ENCODE measurements at places on chromosomes 13 and 19. TPM values are rescaled to one million over a fixed set of nuclear protein-coding genes. Genes with fewer than 3 reads are reported as not detected.

LGALS14 gene
- not detected for total RNA-seq

ZNF575 gene
- 4.0 TPM for total RNA-seq

DNA sequence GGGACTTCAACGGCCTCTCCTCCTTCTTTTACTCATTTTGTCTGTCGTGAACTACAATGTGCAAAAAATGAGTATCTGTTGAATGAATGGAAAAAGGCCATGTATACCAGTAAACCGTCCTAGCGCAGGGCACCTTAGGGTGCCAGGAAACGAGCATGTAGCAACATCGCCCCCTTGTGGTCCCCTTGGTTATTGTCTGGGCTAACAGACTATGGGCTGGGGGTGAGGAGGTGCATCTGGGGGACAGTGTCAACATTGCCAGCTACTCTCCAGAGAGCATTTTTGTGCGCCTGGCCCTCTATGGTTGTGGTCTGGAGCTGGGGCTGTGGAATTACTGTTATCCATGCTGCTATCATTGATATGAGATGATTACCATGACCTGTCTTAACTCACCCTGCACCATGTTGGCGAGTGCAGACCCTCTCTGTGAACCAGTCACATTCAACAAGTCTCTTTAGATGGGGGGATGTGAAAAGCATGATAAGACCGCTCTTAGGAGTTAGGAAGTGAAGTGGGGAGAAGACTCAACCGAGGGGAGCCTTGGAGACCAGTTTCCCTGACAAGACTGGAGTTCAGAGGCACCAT is 22.8 kb upstream of the SIGLEC11 start:
- peaks cover 3% of the 10 kb centered on the region for H3K36me3 ChIP-seq
- peaks cover 14% of the 10 kb centered on the region for H3K4me1 ChIP-seq
- peak; percentile 78 for DNase-seq
- peak overlapping the region; percentile 58 for H3K4me3 ChIP-seq
- no peak overlapping the region for H3K27ac ChIP-seq
- H3K27me3 ChIP-seq: no peaks in the 10 kb centered on the region

DNA sequence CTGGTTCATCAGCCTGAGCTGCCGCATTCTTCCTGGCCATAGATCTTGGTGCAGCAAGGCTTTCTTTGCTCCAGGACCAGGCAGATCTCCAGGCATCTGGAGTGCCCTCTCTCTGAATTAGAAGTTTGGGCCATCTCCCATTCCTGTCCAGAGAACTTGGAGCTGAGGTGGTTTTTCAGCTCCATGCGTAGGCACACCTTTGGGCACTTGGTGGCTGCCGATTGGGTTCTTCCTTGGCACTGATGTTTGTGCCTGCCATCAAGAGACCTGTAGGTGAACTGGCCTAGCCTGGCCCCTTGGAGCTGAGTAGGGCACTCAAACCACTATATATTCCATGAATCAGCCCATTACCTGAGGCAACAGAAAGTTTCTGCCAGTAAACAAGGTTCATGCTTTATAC is 206.0 kb upstream of the PCDH17 start:
- H3K4me1 ChIP-seq: no peaks in the 10 kb centered on the region
- DNase-seq: no peak
- no peak overlapping the region for H3K27ac ChIP-seq

DNA sequence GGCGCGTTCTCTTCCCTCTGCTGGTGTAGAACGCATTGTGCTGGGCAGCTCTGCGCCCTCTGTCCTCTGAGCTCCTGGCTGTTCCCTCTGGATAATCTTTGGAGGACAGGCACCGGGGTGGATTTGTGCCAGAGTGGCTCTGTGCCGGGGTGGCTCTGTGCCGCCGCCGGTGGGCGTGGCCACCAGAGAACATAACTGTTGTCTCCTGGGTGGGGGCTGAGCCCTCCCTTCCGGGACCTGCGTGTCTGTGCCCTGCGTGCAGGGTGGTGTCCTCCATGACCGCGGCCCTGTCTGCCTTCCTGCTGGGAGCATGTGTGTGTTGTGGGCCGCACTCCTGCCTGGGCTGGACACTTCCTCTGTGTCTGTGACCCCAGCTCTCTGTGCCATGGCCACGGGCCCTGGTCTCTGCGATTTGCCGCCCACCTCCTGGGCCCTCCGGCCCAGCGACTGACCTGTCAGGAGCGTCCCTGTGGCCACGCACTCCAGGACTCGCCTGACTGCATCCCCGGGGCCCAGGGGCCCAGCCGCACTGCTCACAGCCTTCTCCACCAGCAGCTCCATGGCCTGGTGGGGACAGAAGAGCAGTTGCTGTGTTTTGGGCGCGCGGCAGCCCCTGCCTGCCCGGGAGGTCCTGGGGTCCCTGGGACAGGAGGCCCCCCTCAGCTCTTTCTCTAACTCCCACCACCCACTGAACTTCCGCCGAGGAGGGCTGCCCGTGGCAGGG is 22.4 kb upstream of the MATK start:
- no peak for DNase-seq
- no peaks in the 10 kb centered on the region for H3K27me3 ChIP-seq
- H3K4me3 ChIP-seq: no peak overlapping the region
- H3K27ac ChIP-seq: no peak overlapping the region

- H3K27me3 ChIP-seq: peaks cover 51% of the 10 kb centered on the region
- no peak overlapping the region for H3K27ac ChIP-seq
- H3K4me1 ChIP-seq: peaks cover 10% of the 10 kb centered on the region
- H3K4me3 ChIP-seq: no peak overlapping the region
- H3K36me3 ChIP-seq: peaks cover 6% of the 10 kb centered on the region
These were observed 15.3 kb upstream of the SPATA13 start for GRCh38 chr13:24145240-24145639.

- H3K36me3 ChIP-seq: peaks cover 4% of the 10 kb centered on the region
- peak overlapping the region; percentile 94 for H3K27ac ChIP-seq
- H3K4me3 ChIP-seq: peak overlapping the region; percentile 91
- H3K4me1 ChIP-seq: peaks cover 33% of the 10 kb centered on the region
These were observed 1.2 kb downstream of the NUDT15 start for GRCh38 chr13:48038761-48039160.

- no peak overlapping the region for H3K27ac ChIP-seq
- H3K36me3 ChIP-seq: no peaks in the 10 kb centered on the region
- peaks cover 45% of the 10 kb centered on the region for H3K27me3 ChIP-seq
- H3K4me3 ChIP-seq: no peak overlapping the region
- H3K4me1 ChIP-seq: peaks cover 7% of the 10 kb centered on the region
- DNase-seq: no peak
These were observed 10.4 kb upstream of the ENOX1 start for GRCh38 chr13:43797159-43797558.

DNA sequence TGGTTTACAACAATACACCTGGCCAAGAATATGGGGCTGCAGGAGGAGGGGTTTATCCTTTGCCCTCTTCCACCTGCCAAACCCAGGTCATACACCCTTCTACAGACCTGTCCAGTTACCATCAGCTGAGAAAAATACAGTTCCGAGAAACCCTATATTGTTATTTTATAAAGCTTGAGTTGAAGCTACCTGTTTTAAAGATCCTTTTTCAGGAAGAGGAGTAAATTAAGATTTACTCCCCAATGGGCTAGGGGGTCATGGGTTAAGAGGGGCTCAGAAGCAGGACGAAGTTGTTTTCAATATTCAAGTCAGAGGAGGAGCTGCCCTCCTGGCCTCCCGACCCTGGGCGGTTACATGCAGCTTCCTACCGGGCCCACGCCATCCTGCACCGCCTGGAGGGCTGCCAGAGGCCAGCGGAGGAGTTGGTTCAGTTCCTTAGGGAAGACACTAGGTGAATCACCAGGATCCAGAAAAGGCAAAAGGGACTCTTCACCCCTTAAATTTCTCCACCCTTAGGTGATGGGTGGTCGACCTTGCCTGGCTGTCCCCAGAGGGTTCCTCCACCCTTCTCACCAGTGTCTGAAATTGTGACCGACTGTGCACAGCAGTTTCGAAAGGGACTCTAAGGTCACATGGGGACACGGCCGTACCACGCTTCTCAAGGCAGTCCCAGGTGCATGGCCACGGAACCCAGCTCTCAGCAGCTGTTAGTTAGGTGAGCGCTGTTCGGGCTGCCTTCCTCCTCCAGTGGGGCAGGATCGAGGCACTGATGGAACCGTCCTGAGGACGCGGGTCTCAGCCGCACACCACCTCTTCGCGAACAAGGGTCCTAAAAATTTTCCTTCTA is 1.2 kb downstream of the GJB2 start:
- peaks cover 22% of the 10 kb centered on the region for H3K4me1 ChIP-seq
- H3K27ac ChIP-seq: no peak overlapping the region
- peaks cover 8% of the 10 kb centered on the region for H3K36me3 ChIP-seq
- peak overlapping the region; percentile 73 for H3K4me3 ChIP-seq
- no peak for DNase-seq

DNA sequence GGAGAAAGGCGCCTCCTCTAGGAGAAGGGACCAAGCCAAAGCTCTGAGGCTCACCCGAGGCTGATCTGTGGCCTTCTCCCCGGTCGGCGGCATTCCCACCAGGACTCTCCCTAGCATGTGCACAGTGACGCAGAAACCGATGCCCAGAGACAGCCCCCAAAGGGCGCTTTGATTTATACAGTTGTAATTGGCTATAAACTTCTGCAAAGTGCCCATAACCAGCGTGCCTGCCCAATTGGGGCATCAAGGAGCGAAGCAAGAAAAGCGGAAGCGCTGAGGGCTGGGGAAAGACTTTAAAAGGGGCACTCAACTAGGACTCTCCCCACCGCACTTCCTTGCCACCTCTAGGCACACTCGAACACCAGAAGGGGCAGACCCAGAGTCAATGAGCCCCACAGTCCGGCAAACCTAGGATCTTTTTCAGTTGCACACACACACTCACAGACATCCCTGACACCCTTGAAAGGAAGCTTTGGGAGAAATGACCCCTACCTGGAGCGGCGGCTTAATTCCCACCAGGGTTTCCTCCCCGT is 1.8 kb downstream of the CDX2 start:
- peaks cover 2% of the 10 kb centered on the region for H3K36me3 ChIP-seq
- H3K27ac ChIP-seq: no peak overlapping the region
- no peak for DNase-seq
- peaks cover 19% of the 10 kb centered on the region for H3K4me1 ChIP-seq
- H3K27me3 ChIP-seq: peaks cover 78% of the 10 kb centered on the region
- peak overlapping the region; percentile 12 for H3K4me3 ChIP-seq

- H3K4me1 ChIP-seq: peaks cover 40% of the 10 kb centered on the region
- H3K27ac ChIP-seq: no peak overlapping the region
- H3K36me3 ChIP-seq: no peaks in the 10 kb centered on the region
- DNase-seq: no peak
- peak overlapping the region; percentile 7 for H3K4me3 ChIP-seq
- H3K27me3 ChIP-seq: no peaks in the 10 kb centered on the region
These were observed 3.7 kb downstream of the ZNF787 start for GRCh38 chr19:56117376-56117884.

- no peaks in the 10 kb centered on the region for H3K27me3 ChIP-seq
- peak overlapping the region; percentile 67 for H3K4me3 ChIP-seq
- no peak for DNase-seq
- peaks cover 5% of the 10 kb centered on the region for H3K36me3 ChIP-seq
These were observed 21.2 kb downstream of the PCID2 start for GRCh38 chr13:113187263-113187669.

DNA sequence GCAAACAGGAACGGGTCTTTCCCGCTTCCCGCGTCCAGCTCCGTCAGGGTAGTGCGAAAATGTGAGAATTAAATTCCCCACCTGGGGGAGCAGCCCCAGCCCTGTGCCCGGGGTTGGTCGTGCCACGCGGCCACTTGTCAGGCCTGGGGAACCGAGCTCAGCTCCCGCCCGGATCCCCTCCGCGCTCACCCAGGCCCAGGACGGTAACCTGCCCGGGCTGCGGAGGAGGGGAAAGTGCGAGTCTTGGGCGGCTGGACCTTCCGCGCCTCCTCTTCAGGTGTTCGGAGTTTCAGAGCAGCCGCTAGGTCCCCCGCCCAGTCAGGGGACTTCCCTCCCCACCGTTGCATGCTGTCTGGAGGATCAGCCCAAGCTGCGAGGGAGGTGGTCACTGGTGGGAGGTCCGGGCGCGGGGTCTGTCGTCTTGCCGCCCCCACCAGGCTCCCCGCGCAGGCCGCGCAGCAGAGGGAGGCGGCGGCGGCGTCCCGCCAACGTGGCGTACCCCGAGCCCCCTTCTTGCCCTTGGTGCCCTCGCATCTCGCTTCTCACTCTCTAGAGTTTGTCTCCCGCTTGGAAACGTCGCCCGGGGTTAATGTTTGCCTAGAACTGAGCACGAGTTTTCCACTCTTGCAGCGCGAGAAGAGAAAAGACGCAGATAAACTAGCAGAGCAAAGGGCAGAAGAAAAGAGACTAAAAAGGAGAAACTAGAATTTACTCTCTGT is 8.1 kb downstream of the URAD start:
- H3K4me1 ChIP-seq: peaks cover 23% of the 10 kb centered on the region
- H3K27me3 ChIP-seq: peaks cover 81% of the 10 kb centered on the region
- peaks cover 8% of the 10 kb centered on the region for H3K36me3 ChIP-seq
- H3K4me3 ChIP-seq: peak overlapping the region; percentile 73

DNA sequence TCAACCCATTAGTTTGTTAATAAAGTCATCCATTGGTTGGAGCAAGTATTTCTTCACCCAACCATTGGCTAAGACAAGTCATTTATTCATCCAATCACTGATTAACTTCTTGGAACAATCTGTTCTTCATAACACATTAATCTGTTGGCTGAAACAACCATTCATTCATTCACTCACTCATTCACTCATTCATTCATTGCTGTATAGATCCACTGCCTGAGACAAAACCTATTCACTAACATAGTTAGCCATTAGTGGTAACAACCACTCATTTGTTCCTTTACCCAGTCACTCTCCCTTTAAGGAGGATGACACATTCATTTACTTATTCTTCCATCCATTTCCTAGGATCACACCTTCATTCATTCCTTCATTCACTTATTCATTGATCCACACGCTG is 15.2 kb downstream of the EML2 start:
- no peak for DNase-seq
- peaks cover 13% of the 10 kb centered on the region for H3K4me1 ChIP-seq
- H3K36me3 ChIP-seq: peaks cover 15% of the 10 kb centered on the region
- H3K27me3 ChIP-seq: no peaks in the 10 kb centered on the region
- H3K27ac ChIP-seq: peak overlapping the region; percentile 85

Measured in T-helper 17 cell (primary cell).